ENCODE measurements at places on chromosomes 11 and 22.

DNA sequence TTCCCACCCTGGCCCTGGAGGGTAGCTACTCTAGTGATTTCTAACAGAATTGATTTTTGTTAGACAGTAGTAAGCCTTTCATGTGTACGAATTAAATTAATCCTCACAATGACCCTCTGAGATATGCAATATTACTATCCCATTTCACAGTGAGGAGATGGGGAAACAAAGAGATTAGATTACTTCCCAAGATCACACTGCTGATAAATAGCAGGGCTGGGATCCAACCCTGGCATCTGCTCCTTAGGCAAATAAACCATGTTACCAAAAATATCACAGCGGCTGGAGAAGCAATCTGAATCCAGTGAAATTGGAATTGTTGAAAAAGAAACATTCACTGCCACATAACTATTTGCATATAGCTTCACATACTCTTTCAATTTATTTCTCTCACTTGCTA, 12.8 kb upstream of the CAVIN3 start:
- no peak for DNase-seq

DNA sequence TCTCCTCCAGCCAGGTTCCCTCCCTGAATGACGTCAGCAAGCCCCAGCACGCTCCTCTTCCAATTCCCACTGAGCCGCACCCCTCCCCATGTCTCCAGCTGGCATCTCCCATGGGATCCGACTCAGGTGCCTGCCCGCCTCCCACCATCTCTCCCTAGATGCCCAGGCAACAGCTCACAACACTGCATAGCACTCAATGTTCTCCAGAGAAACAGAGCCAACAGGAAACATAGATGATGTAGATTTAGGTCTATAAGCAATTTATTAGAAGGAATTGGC, 532.3 kb downstream of the BRD1 start:
- no peak for DNase-seq

- no peak for DNase-seq
Observed at GRCh38 chr11:64542172-64543125, 48.6 kb upstream of the SLC22A12 start.

- DNase-seq = no peak
Observed at GRCh38 chr11:76657187-76658170, 13.1 kb downstream of the LRRC32 start.

DNA sequence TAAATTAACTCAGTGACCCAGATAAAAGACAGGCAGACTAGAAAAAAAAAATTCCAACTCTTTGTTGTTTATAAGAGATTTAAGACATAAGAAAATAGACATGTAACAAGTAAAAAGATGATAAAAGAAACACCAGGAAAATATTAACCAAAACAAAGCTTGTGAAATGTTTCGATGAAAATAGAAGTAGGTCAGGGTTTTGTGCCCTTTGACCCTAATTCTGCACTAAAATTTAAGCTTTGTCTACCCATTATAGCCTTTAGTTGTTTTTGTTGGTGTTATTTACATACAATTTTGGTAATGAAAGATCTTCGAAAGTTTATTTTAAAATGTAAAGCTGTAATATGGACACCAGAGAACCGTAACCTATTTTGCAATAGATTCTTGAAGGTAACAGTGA, 75.7 kb downstream of the LRRC4C start:
- DNase-seq = no peak

GRCh38 chr11:132405728-132406127, 1035.3 kb downstream of the NTM start:
- DNase-seq = no peak

- no peak for DNase-seq
Observed at GRCh38 chr22:44764974-44765373, 12.6 kb downstream of the ARHGAP8 start.

DNA sequence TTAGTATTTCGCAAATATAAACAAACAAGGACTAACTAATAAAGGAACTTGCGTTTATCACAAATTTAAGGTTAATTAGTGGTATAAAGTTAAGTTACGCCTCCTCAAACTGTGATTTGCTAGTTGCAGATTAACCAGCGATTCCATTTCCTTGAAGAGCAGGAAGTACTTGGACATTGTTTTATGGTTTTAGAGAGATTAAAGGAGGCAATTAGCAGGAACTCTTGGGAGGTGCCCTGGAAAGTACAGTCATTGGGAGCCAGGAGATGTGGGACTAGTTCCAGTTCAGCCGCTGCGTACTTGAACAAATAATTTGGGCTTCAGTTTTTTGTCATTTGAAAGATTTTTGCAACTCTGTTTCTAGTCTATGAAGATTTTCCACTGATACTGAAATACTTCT, 3.3 kb downstream of the FAM118B start:
- no peak for DNase-seq

Measured in OCI-LY7 (cell line).